ENCODE measurements at places on chromosomes 2 and 18. TPM values are rescaled to one million over a fixed set of nuclear protein-coding genes. Genes with fewer than 3 reads are reported as not detected.

INHBB gene
- 4.7 TPM for total RNA-seq

- H3K4me3 ChIP-seq = no peak overlapping the region
- peaks cover 48% of the 10 kb centered on the region for H3K4me1 ChIP-seq
- no peaks in the 10 kb centered on the region for H3K36me3 ChIP-seq
- no peaks in the 10 kb centered on the region for H3K27me3 ChIP-seq
Measured at GRCh38 chr2:64491426-64491825, 32.7 kb upstream of the AFTPH start.

DNA sequence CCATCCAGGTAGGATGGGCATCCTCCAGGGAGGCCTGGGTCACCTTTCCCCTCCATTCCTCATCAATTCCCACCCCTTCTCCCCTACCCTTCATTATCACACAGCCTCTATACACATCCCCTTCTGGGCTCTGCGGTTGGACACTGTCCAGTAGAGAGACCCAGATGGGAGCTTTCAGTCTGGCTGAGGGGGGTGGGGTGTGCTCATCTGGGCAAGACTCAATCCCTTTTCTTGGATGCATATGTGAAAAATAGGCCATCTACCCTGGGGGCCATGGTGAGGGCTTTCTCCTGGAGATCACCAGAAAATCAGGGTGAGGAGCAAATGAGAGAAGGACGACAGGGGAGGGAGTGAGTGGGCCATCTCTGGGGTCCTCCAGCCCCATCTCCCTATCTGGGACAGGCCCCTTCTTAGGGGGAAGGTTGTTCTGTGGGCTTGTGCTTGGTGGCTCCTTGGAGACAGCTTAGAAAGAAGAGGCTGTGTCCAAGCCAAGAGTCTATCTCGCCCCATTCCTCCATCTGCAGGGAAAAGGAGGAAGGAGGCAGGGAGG is 160.1 kb downstream of the DYSF start:
- peaks cover 30% of the 10 kb centered on the region for H3K27me3 ChIP-seq
- peaks cover 30% of the 10 kb centered on the region for H3K4me1 ChIP-seq
- peaks cover 47% of the 10 kb centered on the region for H3K36me3 ChIP-seq
- H3K4me3 ChIP-seq = no peak overlapping the region
- no peak for DNase-seq

CGREF1 gene
- not detected for total RNA-seq

ABCG8 gene
- total RNA-seq = not detected
